NCI-H1048 (cell line): ENCODE measurements at places on chromosomes 4 and X.
A peak's percentile ranks its signal among the peaks of the same experiment; 100 is the strongest.

DNA sequence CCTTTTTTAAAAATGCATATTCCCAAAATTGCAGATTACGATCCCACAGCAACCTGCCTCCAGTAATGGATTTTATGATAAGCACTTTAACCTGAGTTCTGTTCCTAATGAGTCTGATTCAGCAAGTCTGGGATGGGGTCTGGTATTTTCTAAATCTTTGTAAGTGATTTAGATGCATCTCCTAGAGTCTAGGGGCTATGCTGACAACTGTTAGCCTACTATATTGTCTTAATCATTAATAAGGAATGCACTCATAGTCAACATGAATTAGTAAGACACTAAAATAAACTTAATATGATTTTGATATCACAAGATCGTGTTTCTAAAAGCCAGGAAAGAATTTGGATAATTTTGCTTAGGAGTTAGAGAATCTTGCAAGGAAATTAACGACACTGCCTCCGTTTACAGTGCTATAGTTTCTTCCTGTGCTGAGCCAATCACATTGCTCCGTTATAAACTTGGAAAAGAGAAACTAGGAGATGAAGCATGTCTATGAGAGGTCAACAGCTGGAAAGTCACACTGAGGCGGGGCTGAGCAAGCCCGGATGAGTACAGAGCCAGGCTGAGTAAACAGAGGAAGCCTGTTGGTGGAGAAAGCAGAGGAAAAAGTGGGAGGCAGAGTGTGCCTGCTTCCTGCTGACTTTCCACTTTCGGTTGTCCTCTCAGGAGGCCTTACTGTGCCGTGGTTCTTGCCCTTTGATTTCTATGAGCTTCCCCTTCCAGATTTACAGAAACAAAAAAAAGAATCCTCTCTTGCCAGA, 5.4 kb downstream of the SCARB2 start:
- no peak for DNase-seq

DNA sequence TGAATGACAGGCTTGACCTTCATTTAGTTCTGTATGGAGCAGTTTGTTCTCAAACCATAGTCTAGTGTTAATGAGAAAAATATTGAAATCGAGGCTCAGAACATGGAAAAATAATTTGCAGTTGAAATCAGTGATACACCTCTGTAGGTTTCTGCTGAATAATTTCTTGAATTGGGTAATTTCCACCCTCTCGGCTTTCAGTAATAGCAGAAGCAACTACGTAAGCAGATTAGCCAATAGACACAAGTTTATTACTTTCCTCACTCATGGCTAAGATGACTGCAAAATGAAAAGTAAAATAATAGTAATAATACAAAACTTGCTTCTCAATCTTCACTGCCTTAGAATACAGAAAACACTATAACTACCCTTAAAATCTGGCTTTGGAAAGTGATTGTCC, 46.0 kb downstream of the USP38 start:
- no peak for DNase-seq

- DNase-seq: no peak
These were observed 815.1 kb downstream of the ADGRL3 start for GRCh38 chr4:62015043-62015739.

- no peak for DNase-seq
These were observed 67.7 kb upstream of the C4orf50 start for GRCh38 chr4:6085691-6086628.

DNA sequence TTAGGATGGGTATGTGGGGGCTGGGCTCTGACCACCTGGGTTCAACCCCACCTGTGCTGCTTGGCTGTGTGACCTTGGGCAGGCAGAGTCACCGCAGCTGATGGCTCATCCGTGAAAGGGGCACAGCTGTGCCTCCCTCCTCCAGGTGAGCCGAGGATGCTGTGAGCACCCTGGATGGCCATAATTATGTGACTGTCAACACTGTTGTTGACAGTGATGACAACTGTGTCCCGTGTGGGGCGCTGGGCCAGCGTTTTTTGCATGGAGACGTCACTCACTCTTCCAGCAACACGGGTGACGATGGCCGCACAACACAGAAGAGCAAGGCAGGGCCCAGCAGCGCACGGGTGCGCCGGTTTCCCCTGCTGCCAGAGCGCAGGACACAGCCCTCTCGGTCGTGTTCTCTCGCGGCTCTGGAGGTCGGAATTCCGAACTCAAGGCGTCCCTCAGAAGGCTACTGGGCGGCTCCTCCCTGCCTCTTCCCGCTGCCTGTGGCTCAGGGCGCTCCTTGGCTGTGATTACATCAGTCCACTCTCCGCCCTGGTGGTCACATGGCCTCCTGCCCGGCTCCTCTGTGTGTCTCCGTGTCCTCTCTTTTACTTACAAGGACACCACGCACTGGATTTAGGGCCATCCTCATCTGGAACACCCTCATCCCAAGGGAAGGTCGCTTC, 1.3 kb downstream of the SH3TC1 start:
- no peak for DNase-seq

GRCh38 chr4:17362430-17362829, 149.5 kb downstream of the QDPR start:
- no peak for DNase-seq

- peak; percentile 5 for DNase-seq
These were observed at the start of gene OCRL for GRCh38 chrX:129540068-129540653. OCRL (plus strand) TSS chrX:129540259; CDS start chrX:129540440, 181 bp downstream.

GRCh38 chr4:184448821-184449220, 25.5 kb downstream of the IRF2 start:
- no peak for DNase-seq

DNA sequence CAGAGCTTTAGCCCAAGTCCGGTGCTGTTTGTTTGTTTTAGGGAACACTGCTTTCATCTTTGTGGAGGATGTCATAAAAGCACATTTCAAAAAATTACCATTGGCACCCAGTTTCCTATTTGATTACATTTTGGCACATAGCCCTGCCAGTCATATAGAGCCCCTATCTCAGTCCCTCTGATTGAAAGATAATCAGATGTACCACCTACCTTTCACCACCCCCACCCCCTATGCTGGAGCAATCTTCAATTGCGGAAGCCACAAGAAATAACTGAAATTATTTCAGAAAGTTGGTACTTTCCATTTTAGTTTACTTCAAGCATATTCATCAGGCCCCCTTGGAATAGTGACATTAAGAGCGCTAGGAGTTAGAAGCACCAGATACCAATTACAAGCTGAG, 136.7 kb upstream of the RPL34 start:
- DNase-seq: no peak
